Amygdala (tissue), 56 donors: ENCODE measurements at places on chromosomes 13 and 19.

- DNase-seq, result no peak
Observed at GRCh38 chr13:34608331-34608730, 333.7 kb upstream of the NBEA start.

DNA sequence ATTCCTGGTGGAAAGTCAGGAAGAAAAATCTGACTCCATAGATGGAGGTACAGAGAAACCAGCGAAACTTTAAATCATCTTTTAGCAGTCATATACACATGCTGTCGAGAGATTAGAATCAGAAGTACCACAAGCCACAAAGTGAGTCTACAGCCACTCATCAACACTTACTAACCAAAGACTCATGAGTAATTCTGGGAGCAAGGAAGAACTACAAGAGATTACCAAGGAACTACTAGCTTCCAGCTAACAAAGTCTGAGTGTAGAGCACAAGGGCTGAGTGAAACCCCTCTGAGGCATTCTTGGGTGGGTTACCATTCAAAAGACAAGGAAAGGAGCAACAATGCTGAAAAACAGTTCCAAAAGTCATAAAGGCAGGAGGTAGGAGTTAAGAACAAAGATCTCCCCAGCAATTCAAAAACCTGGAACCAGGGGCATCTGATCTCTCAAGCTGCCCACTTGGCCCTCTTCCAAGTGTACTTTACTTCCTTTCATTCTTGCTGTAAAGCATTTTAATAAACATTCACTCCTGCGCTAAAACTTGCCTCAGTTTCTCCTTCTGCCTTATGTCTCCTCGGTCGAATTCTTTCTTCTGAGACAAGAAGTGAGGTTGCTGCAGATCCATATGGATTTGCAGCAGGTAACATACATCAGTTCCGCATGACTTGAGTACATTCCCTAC is 13.0 kb downstream of the RBM26 start:
- DNase-seq, result no peak

DNA sequence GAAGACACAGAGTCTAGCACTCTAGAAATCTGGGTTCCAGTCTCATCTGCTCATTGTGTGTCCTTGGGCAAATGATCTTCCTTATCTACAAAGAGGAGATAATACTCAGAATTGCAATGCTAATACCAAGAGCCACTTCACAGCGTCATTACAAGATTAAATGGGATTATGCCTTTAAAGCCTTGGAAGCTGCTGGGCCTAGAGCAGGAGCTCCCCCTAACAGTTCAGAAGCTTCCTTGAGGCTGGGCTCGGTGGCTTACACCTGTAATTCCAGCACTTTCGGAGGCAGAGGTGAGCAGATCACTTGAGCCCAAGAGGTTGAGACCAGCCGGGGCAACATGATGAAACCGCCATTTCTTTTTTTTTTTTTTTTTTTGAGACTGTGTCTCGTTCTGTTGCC is 27.6 kb downstream of the AP2S1 start:
- no peak for DNase-seq

GRCh38 chr19:32642771-32643170 is 32.2 kb downstream of the ANKRD27 start:
- DNase-seq, result no peak

GRCh38 chr19:51338563-51339312 is 3.2 kb downstream of the VSIG10L start:
- peak; percentile 41 for DNase-seq

DNA sequence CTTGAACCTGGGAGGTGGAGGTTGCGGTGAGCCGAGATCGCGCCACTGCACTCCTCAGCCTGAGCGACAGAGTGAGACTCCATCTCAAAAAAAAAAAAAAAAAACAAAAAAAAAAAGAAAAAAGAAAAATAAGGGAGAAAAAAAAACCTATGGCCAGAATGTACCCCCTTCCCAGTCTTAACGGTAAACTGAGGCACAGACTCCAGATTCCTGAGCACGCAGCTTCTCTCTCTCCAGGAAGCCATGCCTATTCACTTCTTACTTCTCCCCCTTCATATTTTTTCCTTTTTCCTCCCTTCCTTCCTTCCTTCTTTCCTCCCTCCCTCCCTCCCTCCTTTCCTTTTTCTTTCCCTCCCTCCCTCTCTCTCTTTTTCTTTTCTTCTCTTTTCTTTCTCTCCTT is 5.4 kb downstream of the ADGRE2 start:
- no peak for DNase-seq

DNA sequence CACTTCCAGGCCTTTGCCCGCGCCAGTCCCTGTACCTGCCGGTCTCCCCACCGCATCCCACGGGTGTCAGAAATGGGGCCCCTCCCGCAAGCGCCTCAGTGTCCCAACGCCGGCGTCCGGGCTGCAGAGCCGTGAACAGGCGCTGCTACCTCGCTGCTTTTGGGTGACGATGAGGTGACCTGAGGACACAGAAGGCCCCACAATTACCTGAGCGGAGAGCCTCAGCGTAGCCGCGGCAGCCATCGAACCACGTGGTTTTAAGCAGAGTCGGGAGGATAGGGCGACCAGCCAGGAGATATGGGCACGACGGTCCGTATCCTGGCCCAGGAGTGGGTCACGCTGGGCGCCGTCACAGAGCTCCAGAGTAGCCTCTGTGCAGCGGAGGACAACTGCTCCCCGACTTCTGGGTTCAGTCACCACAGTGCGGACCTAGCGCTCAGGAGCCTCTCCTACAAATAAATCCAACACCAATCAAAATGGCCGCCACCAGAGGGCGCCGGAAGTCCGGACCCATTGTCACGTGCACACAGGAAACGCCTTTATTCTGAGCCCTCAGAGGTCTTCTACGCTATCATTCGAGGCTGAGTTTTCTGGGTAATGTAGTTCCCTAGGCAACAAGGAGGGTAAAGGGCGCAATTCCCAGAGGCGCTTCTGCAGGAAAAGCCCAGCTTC is at the start of gene ZNF814:
Gene ZNF814 (minus strand): TSS at position 478 of the 672 bp plus-strand sequence. CDS start 235 bp downstream, at position 243.
- DNase-seq, result peak; percentile 73

GRCh38 chr19:18194554-18195238 is 1.7 kb downstream of the MPV17L2 start:
- DNase-seq, result no peak

GRCh38 chr13:31891472-31891871 is 140.1 kb upstream of the FRY start:
- DNase-seq, result no peak

- no peak for DNase-seq
Observed at GRCh38 chr19:47820410-47820809, 1.3 kb upstream of the CRX start.

DNA sequence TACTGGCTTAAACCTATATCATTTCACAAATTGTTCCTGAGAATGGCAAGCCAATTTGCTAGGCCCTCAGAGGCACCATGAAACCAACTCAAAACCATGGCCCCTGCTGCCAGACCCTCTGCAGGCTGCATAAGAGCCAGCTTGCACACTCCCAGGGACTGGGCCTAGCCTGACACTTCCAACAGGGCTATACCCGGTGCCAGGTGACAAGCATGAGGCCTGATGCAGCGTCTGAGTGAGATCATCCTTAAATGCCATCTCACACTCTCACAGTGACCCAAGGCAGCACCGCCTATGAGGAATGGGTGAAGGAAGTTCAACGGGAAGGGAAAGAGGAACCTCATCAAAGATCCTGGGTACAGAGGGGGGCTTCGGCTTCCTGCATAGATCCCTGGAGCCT is 65.6 kb downstream of the C13orf42 start:
- DNase-seq, result no peak

- no peak for DNase-seq
Observed at GRCh38 chr13:53342623-53343360, 314.2 kb downstream of the OLFM4 start.

GRCh38 chr19:13981988-13982501 is 24.1 kb downstream of the RFX1 start:
- no peak for DNase-seq

- no peak for DNase-seq
Observed at GRCh38 chr13:22079961-22080360, 409.1 kb downstream of the FGF9 start.

- DNase-seq, result no peak
Observed at GRCh38 chr13:99966064-99966805, 5.3 kb downstream of the ZIC5 start.

GRCh38 chr13:99704390-99704789 is 203.1 kb downstream of the TM9SF2 start:
- no peak for DNase-seq

DNA sequence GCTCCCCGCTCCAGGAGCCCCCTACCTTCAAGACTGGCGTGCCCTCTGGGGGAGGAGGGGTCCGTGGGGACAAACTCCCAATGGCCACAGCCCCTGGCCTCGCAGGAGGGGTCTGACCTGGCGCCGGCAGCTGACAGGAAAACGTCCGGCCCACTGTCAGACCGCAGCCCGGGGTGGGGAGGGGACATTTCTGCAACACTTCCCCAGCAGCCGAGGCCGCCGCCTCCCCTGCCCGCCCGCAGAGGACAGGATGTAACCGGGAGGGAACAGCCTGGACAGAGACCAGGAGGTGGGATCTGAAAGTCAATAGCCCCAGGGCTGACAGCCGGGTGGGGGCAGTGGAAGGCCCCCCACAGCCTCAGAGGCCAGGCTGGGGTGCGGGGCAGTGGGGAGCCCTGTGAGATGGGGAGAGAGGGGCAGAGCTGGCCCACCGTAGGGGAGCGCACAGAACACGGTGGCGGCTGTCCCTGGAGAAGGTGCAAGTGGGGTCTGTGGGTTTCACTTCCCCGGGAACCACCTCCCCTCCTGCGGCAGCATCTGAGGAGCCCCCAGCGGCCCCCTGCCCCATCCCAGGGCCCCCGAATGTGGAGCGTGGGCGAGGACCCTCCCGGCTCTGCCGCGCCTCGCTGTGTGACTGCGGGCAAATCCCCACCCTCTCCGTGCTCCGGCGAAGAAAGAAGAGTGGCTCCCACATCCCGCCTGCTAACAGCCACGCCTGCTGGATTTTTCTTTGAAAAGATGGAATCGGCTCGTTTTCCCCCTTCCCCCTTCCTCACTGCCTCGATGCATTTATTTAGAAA is at the start of gene PEAK3:
Gene PEAK3 (minus strand): TSS at position 114 of the 800 bp plus-strand sequence. CDS start 1,244 bp downstream, outside the sequence.
- DNase-seq, result peak; percentile 56

- DNase-seq, result no peak
Observed at GRCh38 chr13:100069278-100069677, 19.6 kb upstream of the PCCA start.

DNA sequence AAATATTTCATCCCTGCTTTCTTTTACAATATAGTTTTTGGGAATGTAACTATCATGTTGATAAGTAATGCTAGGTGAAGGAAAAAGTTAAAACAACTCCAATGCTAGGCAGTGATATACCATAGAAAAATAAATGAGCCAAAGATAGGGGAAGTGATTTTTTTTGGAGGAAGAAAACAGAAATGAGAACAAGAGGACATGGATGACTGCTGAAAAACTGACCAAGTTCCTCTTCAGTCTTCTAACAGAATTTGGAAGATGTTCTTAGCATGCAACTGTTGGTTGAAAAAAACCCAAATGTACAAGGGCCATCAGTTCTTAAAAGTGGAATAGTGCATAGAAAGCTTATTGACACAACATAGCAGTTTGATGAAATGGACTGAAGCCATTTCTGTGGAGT is 262.5 kb upstream of the STARD13 start:
- no peak for DNase-seq
